ENCODE measurements at places on chromosomes 3 and 15.

- no peak for DNase-seq
Measured at GRCh38 chr3:59436164-59436958, 386.5 kb upstream of the CFAP20DC start.

GRCh38 chr15:60414016-60414682, 16.4 kb upstream of the ANXA2 start:
- no peak for DNase-seq

GRCh38 chr3:45163481-45163880, 17.3 kb upstream of the CDCP1 start:
- DNase-seq, result no peak

DNA sequence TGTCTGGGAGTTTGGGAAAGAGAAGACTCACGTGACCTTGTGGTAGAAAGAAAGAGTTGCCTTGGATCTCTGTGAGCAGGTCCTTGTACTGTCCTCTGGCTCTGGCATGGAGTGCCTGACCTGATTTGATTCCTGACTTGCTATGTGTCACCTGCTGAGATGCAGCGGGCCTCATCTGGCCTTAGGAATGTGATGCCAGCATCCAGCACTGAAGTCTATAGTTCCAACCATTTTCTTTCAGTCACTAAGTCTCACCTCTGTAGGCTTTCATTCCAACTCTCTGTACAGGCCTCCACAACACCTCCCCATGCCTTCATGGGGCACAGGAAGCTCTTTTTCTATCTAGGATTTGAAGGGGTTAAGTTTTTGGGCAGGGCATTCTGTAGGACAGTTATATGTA, 12.1 kb upstream of the OXSR1 start:
- no peak for DNase-seq

GRCh38 chr3:156691920-156692319, 17.5 kb downstream of the TIPARP start:
- DNase-seq, result no peak

DNA sequence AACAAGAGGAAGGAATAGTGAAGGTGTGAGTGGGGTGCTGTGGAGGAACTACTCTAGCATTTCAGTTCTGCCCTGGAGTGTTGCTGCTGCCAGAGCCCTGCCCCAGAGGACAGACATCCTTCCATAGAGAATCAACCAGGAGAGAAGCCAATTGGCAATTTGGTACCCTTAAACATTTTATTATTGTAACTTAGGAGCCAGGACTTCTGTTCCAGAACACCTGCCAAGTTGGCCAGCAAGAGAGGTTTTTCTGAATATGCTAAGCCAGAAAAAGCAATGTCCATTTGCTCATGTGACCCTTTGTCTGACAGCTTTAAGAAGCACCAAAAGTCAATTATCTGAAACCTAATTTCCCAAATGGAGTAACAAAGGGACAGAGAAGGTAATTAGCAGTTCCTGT, 264.9 kb downstream of the MEX3B start:
- no peak for DNase-seq

DNA sequence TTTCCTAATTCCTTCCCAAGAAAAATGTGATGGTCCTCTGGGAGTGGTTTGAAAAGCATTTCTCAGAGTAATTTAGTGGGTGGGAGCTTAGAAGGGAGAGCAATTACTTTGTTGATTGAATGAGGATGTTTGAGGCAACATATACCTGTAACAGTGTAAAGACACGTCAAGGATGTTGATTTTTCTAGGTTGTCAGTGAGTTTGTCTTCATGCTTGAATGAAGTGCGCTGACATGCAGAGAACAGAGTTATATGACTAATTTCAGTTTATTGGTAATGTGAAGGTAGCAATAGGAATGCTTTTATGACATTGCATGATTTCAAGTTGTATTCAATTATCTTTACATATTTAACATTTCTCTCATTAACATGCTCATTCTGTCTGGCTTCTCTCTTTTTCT, 286.9 kb downstream of the NFKBIZ start:
- DNase-seq, result no peak

DNA sequence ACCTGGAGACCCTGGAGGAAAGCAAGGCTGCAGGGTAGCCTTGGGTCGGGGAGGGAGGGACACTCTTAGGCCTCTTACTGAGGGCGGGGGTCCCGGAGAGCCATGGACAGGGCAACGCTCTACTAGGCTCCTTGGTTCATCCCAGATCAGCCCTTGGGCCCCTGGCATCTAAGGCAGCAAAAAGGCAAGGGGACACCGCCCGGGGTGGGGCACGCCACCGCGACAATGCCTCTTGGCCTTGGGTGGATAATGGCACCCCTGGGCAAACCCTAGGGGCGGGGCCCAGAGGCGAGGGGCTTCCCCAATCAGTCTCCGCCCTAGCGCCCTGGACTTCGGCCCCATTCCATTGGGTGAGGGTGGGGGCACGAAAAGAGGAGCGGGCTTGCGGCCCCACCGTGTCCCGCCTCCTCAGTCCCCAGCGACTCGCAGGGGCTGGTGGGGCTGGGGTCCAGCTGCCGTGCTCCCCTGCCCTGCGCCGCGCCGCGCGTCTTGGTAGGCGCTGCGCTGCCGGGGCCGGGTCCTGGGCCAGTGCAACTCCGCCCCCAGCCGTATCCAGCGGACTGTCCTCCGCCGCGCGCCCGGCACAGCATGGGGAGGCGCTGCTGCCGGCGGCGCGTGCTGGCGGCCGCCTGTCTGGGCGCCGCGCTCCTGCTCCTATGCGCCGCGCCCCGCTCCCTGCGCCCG, at the start of gene CHST13:
Gene CHST13 (plus strand): TSS at position 411 of the 684 bp plus-strand sequence. CDS start 178 bp downstream, at position 589.
- DNase-seq, result no peak

- DNase-seq, result no peak
Measured at GRCh38 chr3:158152186-158152585, 42.3 kb downstream of the RSRC1 start.

- DNase-seq, result no peak
Measured at GRCh38 chr3:114698146-114699105, 404.6 kb downstream of the TIGIT start.

GRCh38 chr3:73815966-73816365, 191.2 kb upstream of the PDZRN3 start:
- no peak for DNase-seq

DNA sequence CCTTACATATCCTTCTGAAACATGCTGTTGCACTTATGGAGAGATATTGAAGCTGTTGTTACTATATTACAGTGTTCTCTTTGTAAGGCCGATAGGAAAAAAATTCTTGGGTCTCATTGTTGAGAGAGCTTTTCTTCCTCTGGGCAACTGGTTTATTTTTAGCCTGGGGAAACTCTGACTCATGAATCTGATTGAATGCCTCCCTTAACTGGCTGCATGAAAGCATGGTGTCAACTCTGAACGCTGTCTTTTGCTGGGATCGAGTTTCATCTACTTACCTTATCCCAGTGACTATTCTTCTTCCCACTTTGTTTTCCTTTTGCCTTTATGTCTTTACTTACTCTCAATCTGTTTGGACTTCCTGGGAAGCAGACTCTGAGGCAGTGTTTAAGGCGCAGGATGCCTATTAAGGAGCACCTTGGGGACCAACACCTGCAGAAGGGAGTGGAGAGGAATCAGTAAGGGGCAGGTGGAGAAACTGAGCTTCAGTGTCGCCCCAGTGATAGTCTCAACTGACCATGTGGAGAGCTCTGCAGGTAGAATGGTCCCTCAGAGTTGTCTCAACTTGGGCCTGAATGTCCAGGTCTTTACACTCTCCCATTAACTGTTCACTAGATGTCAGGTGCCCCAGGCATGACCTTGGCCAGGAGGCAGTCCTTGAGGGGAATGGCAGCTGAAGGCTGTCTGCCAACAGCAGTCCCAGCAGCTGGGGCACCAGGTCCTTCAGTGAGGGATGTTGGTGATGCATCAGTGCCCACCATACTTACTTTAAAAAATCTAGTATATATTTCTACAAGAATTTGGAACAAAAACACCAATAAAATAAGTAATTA, 88.9 kb upstream of the CCNL1 start:
- DNase-seq, result no peak

DNA sequence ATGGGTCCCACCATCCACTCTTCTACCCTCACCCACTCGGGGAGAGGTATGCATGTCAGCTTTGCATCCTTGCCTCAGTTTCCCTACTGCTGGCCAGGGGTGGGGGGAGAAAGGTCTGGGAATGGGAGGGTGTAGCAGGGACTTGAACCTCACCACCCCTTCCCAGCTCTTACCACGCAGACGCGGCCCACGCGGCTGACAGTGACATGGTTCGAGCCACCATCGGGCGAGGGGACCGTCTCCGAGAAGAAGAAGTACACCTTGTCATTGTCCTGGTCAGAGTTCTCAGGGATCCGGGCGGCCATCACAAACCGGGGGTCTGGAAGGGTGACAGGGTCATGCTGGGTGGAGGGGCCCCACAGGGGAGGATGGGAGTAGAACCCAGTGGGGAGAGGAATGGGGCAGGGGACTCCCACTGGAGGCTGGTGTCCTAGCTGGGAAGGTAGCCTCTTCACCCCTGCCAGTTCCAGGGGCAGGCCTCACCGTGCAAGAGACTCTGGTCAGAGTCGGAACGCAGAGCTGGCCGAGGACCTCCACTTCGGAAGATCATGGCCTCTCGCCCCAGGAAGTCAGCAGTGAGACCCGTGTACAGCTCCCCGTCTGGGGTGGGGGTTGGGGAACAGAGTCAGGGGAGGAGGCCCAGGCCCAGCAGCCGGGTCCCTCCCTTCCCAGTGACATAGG, 3.7 kb downstream of the SEMA3G start:
- DNase-seq, result no peak

DNA sequence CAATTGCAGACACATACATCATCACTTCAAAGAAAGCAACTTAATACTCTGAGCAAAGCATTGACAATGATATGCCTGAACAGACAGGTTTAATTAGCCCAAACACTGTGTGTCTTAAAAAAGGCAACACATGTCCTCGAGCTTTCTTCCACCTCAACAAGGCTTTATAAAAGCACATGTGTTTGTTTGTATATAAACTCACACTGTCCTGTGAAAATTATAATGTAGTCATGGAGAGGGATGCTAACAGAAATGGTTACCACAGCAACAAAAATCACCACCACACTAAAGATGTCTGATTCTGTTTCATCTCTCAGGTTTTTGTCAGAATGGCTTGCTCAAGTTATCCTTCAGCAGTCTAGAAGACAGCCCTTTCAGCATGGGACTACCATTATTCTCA, 314.7 kb downstream of the MAGI1 start:
- DNase-seq, result no peak

GRCh38 chr3:49794431-49794830, 5.2 kb downstream of the CDHR4 start:
- DNase-seq, result no peak

DNA sequence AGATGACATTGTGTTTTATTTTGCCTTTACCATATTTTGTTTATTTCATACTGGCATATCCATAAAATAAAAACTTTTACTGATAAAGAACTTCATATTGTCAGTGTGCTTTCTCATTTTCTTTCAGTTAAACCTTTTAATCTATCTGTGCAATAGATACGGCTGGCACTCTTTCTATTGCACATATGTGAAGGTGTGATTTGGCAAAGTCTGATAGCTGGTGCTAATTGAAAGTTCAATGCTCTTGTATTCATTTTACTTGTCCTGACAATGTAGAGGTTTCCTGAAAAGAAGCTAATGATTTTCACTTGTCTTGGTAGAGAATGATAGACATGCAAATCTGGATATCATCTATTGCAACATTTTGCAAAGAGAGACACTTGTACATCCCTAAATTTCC, 467.0 kb downstream of the NSUN3 start:
- no peak for DNase-seq

- DNase-seq, result no peak
Measured at GRCh38 chr3:30667280-30667651, 60.9 kb downstream of the TGFBR2 start.

DNA sequence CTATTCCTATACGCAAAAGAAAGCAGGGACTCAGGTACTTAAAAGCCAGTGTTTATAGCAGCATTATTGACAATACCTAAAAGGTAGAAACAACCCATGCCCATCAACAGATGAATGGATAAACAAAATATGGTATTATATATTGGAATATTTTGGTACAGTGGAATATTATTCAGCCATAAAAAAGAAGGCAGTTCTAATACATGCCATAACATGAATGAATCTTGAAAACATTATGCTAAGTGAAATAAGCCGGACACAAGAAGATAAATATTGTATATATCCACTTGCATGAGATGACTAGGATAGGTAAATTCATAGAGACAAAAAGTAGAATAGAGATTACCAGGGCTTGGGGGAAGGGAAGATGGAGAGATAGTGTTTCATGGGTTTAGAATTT, 9.2 kb downstream of the FNDC3B start:
- no peak for DNase-seq

- DNase-seq, result no peak
Measured at GRCh38 chr3:128146201-128146600, 7.1 kb upstream of the EEFSEC start.

- no peak for DNase-seq
Measured at GRCh38 chr15:73904026-73904815, 22.0 kb upstream of the LOXL1 start.

DNA sequence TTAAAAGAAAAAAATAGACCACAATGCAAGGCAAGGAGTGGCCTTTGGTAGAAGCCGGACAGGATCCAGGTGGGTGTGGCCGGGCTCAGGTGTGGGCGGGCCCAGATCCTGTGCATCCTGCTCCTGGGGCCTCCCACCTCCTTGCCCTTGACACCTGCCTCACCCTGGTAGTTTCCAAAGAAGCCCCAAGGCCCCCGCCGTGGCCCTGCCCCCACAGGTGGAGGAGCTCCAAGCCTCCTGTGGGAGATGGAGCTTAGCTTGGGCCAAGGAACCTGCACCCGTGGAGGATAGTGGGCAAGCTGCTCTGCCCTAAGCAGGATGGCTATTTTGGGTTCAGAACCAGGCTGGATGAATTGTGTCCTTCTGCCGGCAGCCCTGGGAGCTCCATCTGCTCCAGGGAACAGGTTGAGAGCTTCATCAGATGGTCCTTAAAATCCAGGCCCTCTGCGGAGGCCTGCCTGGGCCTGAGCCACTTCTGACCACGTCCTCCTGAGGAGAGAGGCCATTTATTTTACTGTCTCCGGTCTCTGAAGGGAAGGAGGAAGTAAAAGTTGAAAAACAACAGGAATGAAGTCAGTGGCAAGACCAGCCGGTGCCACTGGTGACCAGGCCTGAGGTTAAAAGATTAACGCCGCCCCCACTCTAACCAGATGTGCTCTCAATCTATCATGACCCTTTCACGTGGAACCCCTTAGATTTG, 53.9 kb upstream of the KLF13 start:
- DNase-seq, result no peak

GRCh38 chr15:84814916-84815315, 2.2 kb upstream of the ALPK3 start:
- DNase-seq, result no peak

DNA sequence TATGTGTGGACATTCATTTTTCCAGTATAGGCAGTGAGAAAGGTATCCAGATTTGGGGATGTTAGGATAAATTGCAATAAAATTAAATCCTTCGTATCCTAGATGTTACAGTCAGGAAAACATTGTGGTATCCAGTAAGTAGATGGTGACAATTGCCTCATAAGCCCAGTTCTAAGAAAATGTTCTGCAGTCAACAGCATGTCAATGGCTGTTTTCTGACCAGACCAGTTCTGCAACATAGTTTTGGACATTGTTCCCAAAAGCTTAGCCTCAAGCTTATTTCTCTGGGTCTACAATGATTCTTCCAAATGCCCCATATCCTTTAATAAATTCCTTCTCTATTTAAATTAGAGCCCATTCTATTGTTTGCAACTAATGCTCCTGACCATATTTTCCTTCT, 480.7 kb downstream of the FHIT start:
- no peak for DNase-seq

GRCh38 chr15:51652084-51652668, 29.1 kb upstream of the SCG3 start:
- no peak for DNase-seq

Data from occipital lobe (tissue), 3 donors.